ENCODE measurements at places on chromosomes 16 and 17. TPM values are rescaled to one million over a fixed set of nuclear protein-coding genes. Genes with fewer than 3 reads are reported as not detected.

GRCh38 chr17:19726631-19727376 lies 10.4 kb upstream of the SLC47A2 start:
- DNase-seq: no peak

The TNFSF12 gene
- 4.2 TPM for total RNA-seq

DNA sequence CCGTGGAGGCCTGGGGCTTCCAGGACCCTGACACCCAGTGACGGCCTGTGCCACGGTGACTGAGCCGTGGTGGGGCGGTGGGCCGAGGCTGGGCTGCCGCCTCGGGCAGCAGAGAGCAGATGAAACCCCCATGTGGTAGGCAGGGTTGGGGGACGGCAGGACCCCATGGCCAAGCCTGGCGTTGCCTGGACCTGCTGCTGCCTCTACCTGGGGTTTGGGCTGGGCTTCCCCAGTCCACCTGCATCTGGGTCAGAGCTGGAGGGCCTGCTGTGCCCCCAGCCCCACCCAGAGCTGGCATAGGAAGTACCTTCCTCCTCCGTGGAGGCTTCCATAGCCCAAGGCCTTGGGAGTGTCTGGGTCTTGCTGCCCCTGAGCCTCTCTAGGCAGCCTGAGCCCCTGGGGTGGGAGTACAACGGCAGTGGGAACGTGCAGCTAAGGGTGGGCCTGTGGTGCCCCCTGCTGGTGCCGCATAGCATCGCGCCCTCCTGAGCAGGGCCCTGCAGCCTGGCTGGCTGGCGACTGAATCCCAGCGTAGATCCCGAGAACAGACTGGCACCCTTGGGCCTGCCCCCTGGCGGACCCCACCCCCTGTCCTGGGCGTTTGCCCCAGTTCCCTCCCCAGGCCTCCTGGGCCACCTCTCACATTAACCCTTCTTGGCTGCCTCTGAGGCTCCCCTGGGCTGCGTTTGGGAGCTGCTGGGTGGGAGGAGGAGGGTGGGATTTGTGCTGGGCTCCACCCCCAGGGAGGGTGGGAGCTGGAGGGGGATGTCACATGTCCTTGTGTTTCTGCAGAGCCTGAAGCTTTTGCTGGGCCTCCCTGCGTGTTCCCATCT lies 12.6 kb upstream of the ATP6V0C start:
- DNase-seq: peak; percentile 92

GRCh38 chr16:67530013-67530939 lies 1.6 kb downstream of the RIPOR1 start:
- DNase-seq: peak; percentile 56

DNA sequence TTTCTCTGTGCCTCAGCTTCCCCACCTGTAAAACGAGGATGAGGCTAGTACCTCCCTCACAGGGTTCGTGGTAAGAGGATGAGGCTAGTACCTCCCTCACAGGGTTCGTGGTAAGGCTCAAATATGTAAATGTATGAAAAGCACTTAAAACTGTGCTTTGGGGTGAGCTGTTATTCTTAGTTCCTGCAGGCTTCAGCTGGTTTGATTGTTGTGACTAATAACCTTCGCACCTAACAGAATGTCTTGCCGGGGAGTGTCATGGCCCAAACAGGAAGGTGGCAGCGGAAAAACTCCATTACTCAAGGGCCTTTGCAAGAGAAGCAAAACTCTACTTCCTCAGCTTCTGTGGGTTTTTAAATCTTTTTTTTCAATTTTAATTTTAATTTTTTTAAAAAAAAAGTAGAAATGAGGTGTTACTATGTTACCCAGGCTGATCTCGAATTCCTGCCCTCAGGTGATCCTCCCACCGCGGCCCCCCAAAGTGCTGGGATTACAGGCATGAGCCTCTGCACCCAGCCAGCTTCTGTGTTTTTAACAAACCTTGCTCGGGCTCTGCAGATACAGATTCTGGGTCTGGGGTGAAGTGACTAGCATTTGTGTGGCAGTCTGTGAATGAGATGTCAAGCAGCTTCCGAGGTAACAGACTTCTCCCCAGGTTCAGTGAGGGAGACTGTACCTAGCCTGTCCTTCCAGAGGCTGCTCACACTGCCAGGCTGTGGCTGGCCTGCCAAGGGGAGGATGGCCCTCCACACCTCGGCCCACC lies 103.0 kb downstream of the RAB11FIP4 start:
- DNase-seq: no peak
